ENCODE measurements at places on chromosomes 6 and 20. TPM values are rescaled to one million over a fixed set of nuclear protein-coding genes. Genes with fewer than 3 reads are reported as not detected.
A peak's percentile ranks its signal among the peaks of the same experiment; 100 is the strongest.

DNA sequence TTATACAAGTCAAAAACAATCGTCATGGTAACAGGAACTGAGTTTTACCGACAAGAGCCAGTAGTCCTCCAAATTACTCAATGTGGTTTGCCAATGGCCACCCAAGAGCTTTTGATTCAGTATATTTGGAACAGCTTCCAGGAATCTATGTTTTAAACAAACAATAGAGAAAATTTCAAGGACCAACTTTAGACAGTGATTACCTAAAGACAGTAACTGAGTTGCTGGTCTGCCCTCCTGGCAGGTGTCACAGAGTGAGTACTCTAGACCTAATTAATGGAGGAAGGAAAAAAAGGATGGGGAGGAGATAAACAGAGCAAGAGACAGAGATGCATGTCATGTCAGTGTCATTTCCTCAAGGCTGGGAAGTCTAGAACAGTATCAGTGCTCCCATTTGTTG, 361.3 kb upstream of the BTBD3 start:
- no peak for DNase-seq

- DNase-seq: no peak
Observed at GRCh38 chr6:40331545-40331944, 255.6 kb downstream of the LRFN2 start.

- DNase-seq: no peak
Observed at GRCh38 chr6:11200356-11200755, 32.1 kb downstream of the NEDD9 start.

DNA sequence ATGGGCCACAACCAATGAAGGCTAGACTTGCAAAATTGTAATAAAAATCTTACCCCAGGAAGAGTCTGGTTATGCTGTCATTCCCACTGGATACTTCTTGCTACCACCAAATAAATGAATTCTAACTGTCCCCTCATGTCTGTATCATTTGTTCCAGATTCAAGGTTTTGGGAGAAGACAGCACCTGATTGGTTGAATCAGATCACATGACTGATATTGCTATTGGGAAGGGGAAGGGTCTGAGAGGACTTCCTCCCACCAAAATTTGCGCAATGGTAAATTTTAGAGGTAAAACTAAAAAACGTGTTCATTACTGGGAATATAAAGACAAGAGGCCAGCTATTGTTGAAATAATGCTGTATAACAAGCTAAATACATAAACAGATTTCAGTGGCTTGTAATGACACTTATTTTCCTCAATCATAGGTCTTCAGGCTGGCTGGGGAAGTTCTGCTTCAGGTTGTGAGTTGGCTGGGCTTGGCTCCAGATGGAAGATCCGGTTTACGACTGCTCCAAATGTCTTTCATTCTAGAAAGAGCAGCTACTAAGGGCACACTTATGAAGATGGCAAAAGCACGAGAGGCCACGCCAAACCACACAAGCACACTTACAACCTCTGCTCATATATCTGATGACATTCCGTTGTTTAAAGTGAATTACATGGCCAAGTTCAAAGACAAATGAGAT, 27.1 kb upstream of the TASP1 start:
- DNase-seq: no peak

DNA sequence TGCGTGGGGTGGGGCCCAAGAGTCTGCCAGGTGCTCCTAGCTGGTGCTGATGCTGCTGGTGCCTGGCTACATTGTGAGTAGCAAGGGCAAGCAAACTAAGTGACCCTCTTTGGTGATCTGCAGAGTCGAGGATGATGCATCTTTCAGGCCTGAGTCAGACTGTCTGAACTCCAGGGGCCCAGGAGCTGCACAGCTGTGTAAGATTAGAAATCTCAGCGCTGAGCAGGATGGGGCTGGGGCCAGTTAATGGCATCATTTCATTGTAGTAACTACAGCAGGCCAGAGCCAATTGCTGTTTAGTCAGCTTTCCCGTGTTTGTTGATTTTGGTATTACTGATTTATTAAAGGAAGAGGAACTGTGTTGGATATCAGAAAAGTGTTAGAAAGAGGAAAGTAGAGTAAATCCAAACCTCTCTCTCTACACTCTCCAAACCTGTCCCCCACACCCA, 365.2 kb downstream of the PAX1 start:
- DNase-seq: peak; percentile 73

DNA sequence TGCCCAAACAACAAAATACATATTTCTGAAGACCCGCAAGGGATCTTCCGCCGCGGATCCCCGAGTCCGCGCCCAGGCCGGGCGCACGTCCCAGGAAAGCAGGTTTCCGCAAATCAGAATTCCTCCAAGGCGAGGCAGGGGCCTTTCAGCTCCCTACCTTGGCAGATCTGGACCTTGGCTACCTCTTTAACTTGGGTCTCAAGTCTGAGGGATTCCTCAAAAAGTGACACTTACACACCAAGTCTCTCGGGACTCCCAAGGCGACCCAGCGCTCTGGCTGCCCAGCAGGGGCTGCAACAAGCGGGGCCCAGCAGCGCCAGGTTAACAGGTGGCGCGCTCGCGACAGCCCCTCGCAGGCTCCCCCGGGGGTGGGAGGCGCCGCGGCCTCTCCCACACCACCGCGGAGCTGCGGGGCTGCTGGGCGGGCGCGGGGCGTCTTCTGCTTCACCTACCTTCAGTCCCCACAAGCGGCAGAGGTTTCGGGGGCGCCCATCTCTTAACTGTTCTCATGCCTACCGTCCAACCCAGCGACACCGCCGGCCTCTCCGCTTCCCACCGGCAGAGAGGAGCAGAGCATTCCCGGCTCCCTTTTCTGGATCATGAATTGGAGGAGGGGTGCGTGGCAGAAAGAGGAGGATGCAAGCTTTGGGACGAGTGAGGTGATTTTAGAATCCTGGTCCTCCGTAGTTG, 414 bp downstream of the SIM1 start:
- no peak for DNase-seq

DNA sequence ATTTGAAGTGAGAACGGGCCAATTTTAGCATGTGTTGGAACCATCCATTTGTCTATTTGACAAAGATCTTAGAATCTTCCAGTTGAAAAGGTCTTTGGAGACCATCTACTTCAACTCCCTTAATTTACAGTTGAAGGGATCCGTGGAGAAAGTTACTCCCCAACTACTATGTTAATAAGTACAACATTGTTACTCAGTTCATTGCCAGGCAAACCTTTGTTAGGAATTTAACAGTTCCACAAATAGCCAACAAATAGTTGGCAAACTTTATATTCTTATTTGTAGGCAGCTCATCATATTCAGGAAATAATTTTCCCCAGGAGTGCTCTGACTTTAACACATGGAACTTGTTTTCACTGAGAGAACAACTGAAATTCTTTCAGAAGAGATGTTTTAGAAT, 81.0 kb upstream of the FLRT3 start:
- peak; percentile 84 for DNase-seq

DNA sequence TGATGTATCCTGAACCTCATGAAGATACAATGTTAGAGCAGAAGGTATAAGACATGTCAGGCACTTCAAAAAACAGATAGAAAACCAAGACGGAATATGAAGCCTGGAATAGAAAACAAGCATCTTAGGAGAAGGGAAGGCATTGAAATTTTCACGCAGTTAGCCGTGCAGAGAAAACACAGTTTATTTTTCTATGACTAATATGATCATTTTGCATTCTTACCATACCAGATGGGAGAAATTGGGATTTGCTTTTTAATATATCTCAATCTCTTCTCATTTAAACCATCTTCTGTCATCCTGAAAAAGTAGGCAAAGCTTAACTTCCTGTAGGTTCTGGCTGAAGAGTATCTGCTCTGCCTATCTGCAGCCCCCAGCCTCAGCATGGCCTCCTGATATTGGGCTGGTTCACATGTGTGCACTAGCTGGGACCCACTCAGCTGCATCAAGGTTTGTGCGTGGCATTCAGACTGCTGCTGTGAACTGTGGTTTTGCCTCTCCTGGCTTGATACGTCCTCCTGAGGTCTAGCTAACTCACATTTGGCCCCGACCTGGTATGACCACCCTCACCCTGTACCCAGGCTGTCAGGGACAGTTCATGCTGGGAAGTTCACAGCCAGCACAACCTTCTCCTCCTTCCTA, 392.5 kb upstream of the SASH1 start:
- no peak for DNase-seq

DNA sequence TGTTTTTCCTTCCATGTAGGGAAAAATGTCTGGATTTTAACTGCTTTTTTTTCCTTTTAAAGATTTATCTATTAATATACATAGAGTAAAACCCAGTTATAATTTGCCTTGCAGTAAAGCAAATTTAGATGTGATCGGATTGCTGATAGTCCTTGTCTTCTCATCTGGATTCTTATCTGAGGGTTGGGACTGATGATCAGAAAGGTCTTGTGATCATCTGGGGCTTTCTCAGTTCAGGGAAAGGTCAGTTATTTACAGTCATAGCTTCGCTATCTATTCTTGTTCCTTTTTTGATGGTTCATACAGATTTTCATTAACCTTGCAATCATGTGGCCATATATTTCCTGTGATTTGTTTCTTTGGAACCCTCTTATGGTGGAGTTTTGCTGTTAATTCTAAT, 63.8 kb upstream of the CLDN20 start:
- no peak for DNase-seq

DNA sequence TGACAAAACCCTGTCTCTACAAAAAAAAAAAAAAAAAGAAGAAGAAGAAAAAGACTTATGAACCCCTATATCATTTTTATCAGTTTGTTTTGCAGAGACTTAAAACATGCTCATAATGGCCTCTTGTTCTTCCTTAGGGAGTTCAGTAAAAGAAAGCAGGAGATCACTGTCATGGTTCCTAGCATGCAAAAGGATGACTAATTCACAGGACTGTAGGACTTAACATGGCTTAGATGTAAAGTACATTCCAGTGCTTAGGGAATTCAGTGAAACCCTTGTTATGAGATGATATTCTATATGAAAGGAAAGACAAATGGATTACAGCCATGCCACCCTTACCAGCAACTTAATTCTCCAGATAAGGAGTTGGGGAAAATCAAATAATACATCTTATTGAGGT, 29.5 kb downstream of the EEF1A1 start:
- DNase-seq: no peak

GRCh38 chr6:79544939-79545450, 7.8 kb upstream of the LCA5 start:
- peak; percentile 81 for DNase-seq

Gene COL9A1
- polyA plus RNA-seq: not detected

Measured in muscle of arm (tissue), 14 donors.